Breast epithelium (tissue), 4 donors: ENCODE measurements at places on chromosomes 2 and 18. TPM values are rescaled to one million over a fixed set of nuclear protein-coding genes. Genes with fewer than 3 reads are reported as not detected.

Gene SERPINB12
- total RNA-seq = not detected

GRCh38 chr18:49651033-49651432, 89.2 kb downstream of the LIPG start:
- H3K4me1 ChIP-seq = no peaks in the 10 kb centered on the region
- DNase-seq = no peak
- no peaks in the 10 kb centered on the region for H3K36me3 ChIP-seq
- H3K27me3 ChIP-seq = no peaks in the 10 kb centered on the region

DNA sequence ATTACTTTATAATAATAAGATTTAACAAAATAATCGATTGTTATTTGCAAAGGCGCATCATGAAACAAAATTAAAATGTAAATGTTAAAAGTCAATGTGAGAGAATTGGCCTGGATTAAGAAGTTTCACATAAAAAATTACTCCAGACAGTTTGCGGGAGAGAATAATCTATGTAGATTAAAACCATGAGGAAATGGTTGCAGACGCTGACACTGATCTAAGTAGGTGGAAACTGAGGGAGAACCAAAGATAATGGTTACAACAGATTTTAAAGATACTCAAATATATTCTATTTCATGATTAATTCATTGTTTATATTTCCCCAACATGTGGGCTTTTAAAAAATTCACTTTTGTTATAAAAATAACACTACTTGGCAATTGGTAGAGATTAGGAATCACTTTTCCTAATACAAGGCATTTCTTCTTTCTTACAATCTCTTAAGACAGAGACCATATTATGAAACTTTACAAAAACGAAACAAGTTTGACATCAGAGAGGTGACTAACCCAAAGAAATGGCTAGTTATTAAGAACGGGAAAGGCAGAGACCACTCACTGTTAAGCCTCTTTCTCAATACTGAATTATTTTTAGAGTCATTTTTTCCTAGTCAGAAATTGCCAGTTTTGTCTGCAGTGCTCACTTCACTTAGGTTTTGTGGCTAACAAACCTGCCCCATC, 1.6 kb downstream of the KANSL1L start:
- peaks cover 13% of the 10 kb centered on the region for H3K4me1 ChIP-seq
- peak overlapping the region; percentile 100 for H3K27ac ChIP-seq
- H3K4me3 ChIP-seq = peak overlapping the region; percentile 95
- H3K36me3 ChIP-seq = no peaks in the 10 kb centered on the region

- no peak overlapping the region for H3K27ac ChIP-seq
- H3K36me3 ChIP-seq = no peaks in the 10 kb centered on the region
- DNase-seq = no peak
These were observed 240.0 kb downstream of the RND3 start for GRCh38 chr2:150247481-150247880.

DNA sequence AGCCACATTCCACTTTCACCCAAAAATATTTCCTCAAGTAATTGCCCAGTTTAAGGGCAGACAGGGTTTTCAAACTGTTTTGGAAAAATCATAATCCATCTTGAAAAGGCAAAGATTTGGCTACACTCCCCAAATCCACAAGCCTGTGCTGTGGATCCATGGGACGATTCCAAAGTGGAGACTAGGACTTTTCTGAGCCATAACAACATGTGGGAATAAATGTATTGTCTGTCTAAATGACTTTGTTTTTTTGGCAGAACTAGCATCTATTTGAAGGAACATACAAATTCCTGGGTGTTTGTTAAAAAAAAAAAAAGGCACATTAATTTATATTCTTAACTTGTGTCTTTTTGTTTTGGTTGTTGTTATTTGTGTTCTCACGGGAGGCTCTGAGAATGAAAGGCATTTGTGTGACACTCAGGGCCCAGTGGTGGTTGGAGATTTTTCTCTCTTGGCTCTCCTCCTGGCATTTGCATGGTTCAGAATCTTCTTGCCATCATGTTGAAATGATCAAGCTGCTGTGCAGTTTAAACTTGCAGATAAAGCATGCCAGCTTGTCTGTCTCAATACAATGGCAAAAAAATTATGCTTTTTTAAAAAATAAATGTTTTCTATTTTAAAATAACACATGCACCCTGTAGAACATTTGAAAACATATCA, 277.4 kb downstream of the EN1 start:
- no peak overlapping the region for H3K4me3 ChIP-seq
- H3K27me3 ChIP-seq = no peaks in the 10 kb centered on the region
- H3K36me3 ChIP-seq = no peaks in the 10 kb centered on the region
- no peak overlapping the region for H3K27ac ChIP-seq
- H3K4me1 ChIP-seq = no peaks in the 10 kb centered on the region

GRCh38 chr2:11962707-11963328, 216.4 kb downstream of the LPIN1 start:
- no peaks in the 10 kb centered on the region for H3K4me1 ChIP-seq
- no peaks in the 10 kb centered on the region for H3K27me3 ChIP-seq
- no peak overlapping the region for H3K4me3 ChIP-seq
- peak overlapping the region; percentile 14 for H3K27ac ChIP-seq

Gene TBR1
- 0.33 TPM for total RNA-seq

DNA sequence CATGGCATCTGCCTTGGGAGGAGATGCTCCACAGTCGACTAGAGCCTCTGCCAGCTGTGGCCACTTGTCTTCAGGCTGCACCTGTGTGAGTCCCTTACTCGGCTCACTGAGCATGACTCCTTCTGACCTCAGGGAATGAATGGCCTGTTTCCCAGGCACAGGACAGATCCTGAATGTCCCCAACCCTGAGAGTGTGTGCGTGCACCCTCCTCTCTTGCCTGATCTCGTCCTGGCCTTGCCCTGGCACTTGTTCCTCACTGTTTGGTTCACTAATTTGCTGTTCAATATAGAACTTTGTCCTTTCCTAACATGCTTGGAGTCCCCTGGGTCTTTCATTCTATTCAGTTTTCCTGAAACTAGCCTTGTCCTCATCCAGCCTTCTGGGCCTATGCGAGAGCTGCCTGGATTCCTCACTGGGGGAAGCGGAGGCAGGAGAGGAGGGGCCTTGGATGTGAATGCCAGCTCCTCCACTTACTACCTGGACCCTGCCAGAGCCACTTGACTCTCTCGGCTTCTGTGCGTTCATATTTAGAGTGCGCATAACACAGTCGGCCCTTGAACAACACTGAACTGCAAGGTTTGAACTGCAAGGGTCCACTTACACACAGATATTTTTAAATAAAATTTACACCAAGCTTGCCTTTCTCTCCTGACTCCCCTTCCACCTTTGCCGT, 184.8 kb downstream of the ACKR3 start:
- no peak for DNase-seq
- H3K36me3 ChIP-seq = no peaks in the 10 kb centered on the region
- no peaks in the 10 kb centered on the region for H3K4me1 ChIP-seq
- H3K27ac ChIP-seq = no peak overlapping the region

Gene FAM237A
- total RNA-seq = not detected

- peak overlapping the region; percentile 39 for H3K4me3 ChIP-seq
- H3K27me3 ChIP-seq = no peaks in the 10 kb centered on the region
- H3K27ac ChIP-seq = peak overlapping the region; percentile 93
- H3K4me1 ChIP-seq = peaks cover 17% of the 10 kb centered on the region
- peak; percentile 86 for DNase-seq
- H3K36me3 ChIP-seq = no peaks in the 10 kb centered on the region
These were observed 97.8 kb downstream of the B3GNT2 start for GRCh38 chr2:62293490-62294271.

DNA sequence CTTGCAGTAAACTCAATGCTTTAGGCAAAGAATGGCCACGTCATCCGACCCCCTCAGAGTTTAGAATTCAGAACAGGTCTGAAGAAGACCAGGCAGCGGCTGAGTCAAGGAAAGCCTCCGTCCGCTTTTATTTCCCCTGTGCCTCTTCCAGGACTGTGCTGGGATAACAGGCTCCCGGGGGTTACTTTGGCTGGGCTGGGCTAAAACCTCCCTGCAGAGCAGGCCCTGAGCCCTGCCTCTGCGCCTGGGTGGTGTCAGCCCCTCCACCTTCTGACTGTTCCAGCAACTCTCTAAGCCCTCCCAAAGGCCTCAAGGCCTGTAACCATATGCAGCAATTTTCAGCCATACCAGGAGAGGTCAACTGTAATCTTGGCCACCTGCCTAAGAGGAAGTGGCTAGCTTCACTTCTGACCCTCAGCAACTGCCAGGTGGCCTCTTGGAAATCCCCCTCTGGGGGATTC, 166.5 kb downstream of the RPIA start:
- no peak overlapping the region for H3K27ac ChIP-seq
- no peak overlapping the region for H3K4me3 ChIP-seq
- DNase-seq = no peak
- H3K27me3 ChIP-seq = no peaks in the 10 kb centered on the region

- DNase-seq = no peak
- H3K36me3 ChIP-seq = no peaks in the 10 kb centered on the region
- H3K4me1 ChIP-seq = no peaks in the 10 kb centered on the region
- H3K4me3 ChIP-seq = no peak overlapping the region
- no peaks in the 10 kb centered on the region for H3K27me3 ChIP-seq
These were observed 22.3 kb downstream of the GNLY start for GRCh38 chr2:85716346-85716914.

- H3K4me3 ChIP-seq = no peak overlapping the region
- H3K4me1 ChIP-seq = no peaks in the 10 kb centered on the region
- no peaks in the 10 kb centered on the region for H3K36me3 ChIP-seq
- no peaks in the 10 kb centered on the region for H3K27me3 ChIP-seq
These were observed 22.4 kb downstream of the PTPN2 start for GRCh38 chr18:12861637-12862036.

Gene PRSS56
- total RNA-seq = not detected

DNA sequence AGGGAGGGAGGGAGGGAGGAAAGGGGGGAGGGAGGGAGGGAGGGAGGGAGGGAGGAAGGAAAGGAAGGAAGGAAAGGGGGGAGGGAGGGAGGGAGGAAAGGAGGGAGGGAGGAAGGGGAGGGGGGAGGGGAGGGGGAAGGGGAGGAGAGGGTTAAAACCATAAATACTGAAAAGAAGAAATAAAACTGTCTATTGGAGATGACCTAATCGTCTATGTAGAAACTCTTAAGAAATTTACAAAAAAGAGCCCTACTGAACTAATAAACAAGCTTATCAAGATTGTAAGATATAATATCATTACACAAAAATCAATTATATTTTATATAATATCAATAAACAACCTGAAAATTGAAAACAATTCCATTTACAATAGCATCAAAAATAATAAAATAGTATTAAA, 32.3 kb upstream of the CTDP1 start:
- no peaks in the 10 kb centered on the region for H3K4me1 ChIP-seq
- H3K36me3 ChIP-seq = no peaks in the 10 kb centered on the region
- H3K27ac ChIP-seq = no peak overlapping the region
- H3K27me3 ChIP-seq = no peaks in the 10 kb centered on the region
- DNase-seq = no peak
- H3K4me3 ChIP-seq = no peak overlapping the region

- H3K4me3 ChIP-seq = no peak overlapping the region
- H3K27me3 ChIP-seq = no peaks in the 10 kb centered on the region
- DNase-seq = no peak
- H3K4me1 ChIP-seq = no peaks in the 10 kb centered on the region
- H3K36me3 ChIP-seq = no peaks in the 10 kb centered on the region
These were observed 199.6 kb upstream of the TCF4 start for GRCh38 chr18:55787536-55788073.
